ENCODE measurements at places on chromosomes 5 and 9.
A peak's percentile ranks its signal among the peaks of the same experiment; 100 is the strongest.

DNA sequence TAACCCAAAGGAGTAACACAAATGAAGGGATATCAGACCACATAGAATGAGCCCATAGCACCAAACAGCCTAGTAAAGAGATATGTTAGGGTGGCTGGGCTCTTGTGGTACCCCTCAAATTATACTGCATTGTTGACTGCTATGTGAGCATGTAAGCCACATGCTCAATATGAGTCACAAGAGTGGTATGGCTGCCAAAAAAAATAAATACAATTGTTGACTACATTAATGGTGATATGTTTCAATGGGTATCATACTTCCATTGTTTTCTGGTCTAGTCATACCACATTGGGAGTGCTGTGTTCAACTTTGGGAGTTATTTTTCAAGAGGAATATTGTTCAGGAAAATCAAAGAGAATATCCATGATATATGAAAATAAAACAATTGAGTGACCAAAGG is 162.4 kb upstream of the PIK3R1 start:
- DNase-seq: no peak

DNA sequence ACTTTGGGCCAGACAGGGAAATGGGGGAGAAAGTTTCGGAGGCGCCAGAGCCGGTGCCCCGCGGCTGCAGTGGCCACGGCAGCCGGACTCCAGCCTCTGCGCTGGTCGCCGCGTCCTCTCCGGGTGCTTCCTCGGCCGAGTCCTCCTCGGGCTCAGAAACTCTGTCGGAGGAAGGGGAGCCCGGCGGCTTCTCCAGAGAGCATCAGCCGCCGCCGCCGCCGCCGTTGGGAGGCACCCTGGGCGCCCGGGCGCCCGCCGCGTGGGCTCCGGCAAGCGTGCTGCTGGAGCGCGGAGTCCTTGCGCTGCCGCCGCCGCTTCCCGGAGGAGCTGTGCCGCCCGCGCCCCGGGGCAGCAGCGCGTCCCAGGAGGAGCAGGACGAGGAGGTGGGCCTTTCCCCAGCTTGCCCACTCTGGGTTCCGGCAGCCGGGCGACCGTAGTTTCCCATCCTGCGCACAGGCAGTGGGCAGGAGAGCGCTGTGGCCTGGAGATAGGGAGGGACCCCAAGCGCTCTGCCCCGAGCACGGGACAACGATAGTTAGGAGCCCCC is 516 bp downstream of the MAST4 start:
- DNase-seq: no peak

GRCh38 chr9:77454663-77455062 is 193.5 kb downstream of the GNA14 start:
- no peak for DNase-seq

DNA sequence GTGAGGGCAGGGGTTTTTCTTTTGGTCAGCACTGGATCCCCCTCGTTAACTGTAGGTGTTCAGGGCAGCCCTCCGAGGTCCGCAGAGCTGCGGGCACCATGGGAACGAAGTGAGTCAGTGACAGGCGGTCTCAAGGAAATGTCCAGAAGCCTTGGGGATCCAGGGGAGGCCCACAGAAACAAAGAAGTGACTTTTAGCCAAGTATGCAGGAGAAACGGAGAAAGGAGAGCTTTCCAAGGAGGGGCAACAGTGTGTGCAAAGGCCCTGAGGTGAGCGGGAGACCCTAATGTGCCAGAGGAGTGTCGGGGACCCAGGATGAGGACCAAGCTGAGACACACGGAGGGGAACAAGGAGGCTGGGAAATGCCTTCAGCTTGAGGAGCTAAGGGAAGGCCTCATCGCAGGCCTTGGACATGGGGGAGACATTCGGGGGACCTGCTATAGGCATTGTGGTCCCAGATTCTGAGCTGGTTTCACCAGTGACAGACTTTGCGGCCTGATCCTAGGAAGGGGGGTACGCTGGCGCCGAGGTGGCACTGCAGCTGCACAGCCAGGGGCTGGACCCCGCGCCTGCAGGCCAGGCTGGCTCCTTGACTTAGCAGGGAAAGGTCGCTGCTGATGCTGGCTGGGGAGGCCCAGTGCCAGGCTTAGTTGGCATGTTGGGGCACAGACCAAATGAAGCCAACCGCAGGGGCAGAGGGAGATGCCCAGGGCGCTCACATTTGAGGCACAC is 3.3 kb downstream of the LTC4S start:
- DNase-seq: no peak

DNA sequence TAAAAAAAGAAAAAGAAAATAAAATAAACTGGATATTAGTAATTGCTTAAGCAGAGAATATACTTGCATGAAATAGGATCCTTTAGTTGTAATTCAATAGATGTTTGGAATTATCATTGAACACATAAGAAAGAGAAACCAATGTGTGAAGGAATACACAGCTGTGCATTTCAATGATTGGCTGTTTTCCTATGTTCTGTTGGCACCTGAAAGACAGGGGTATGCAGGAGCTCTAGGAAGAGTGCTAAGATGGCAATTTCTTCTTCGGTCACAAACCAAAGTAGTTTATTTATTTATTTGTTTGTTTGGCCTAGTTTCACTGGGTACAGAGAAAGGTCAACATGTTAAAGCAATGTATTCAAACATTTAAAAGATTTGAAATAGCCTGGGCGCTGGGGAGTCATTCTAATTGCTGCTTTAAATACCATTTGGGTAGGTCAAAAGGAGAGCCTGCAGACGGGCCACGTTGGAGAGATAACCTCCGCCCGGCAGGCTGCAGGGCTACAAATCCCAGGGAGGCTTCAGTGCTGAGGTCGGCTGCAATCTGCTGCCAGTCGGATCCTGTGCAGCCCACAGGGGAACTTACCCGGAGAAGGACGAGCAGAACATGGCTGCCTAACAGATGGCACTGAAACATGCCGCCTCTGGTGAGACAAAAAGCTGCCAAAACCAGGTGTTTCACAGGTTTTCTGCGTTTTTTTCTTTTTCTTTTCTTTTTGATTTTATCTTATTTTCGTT is 154.2 kb upstream of the TYRP1 start:
- no peak for DNase-seq

- no peak for DNase-seq
These were observed 119.4 kb downstream of the GAS1 start for GRCh38 chr9:86827893-86828292.

- DNase-seq: no peak
These were observed 537.2 kb upstream of the TLE4 start for GRCh38 chr9:79034583-79034982.

- DNase-seq: peak; percentile 56
These were observed 19.8 kb upstream of the PTPN3 start for GRCh38 chr9:109517901-109518377.

GRCh38 chr5:36481454-36482120 is 124.8 kb upstream of the SLC1A3 start:
- no peak for DNase-seq

DNA sequence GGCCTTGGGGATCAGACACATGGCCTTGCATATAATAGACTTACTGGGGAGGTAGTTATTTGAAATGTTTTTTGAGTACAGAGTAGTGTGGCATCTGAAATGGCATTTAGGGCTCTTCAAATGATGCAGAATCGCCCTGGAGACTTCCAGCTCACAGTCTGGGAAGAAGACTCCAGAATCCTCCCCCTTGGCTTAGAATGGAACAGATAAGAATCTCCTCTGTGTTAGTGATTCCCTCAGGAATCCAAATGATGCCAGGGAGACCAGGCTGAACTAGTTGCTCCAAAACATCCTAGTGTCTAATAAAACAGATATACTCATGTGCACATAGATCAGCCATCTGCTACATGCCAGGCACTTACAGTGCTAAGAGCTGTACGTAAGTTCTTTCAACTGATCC is 38.6 kb upstream of the SMC5 start:
- DNase-seq: no peak

DNA sequence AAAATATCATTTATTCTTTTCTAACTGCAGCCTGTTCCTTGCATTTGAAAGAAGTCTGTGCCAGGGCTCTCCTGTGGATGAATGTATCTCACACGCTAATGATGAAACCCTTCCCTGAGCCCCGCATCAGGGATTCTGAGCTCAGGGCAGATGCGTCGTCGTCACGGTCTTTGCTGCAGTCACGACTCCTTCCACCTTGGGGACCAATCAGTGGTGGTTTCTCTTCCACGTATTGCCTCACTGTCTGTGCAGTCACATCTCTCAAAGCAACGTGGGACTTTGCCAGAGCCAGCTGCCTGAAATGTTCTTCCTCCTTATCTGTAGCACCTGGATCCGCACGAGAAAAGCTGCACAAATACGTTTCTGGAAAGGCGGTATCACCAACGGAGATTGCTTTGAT is 13.9 kb upstream of the UBE2QL1 start:
- no peak for DNase-seq

- DNase-seq: no peak
These were observed 113.4 kb downstream of the FBN2 start for GRCh38 chr5:128424646-128425045.

DNA sequence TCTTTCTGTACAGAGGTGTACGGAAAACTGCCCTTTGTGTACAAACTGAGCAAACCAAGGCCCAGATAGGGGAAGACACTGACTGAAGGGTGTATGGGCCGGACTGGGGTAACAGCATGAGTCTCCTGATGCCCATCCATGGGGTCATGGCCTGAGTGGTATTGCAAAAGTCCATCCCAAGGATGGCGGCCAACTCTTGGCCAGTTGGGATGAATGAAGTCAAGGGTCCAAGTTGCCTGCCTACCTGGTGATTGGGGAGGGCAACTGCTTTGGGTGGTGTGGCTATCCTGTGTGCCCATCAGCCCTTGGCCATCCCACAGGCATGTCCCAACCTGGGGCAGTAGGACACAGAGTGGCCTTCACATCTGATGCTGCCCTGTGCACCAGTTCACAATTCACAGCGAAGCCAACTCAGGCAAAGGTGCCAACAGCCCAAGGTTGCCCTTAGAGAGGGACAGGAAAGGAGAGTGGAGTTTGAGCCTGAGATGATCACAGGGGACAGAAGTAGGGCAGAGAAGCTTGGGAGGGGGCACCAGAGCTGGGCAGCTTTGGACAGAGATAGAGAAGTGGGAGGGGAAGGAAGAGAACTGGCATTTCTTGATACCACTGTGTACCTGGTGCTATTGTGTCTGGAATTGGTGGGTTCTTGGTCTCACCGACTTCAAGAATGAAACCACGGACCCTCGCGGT is 46.6 kb downstream of the COL15A1 start:
- DNase-seq: no peak

DNA sequence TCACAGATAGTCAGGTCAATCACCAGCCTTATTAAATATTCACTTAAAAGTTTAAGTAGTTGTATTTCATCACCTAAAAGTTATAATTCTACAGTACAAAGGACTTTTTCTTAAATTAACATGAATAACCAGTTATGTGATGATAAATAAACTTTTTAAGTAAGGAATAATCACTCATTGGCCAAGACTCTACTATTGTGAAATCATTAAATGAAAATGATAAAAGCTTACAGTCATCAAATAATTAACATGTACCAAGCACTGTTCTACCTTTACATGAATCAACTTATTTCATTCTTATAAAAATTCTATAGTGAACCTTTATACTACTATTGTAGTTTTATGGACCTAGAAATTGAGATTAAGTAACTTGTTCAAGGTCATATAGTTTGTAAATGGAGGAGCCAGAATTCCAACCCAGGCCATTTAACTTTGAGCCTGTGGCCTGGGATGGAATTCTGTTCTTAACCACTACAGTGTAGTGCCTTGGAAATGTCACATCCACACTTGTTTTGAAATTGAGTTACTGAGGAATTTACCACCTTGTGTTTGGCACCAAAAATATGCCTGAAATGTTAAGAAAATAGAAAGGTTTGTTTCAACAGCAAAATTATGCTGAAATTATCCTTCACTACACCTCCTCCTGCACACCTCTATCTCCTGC is 32.8 kb upstream of the MSANTD3 start:
- no peak for DNase-seq

DNA sequence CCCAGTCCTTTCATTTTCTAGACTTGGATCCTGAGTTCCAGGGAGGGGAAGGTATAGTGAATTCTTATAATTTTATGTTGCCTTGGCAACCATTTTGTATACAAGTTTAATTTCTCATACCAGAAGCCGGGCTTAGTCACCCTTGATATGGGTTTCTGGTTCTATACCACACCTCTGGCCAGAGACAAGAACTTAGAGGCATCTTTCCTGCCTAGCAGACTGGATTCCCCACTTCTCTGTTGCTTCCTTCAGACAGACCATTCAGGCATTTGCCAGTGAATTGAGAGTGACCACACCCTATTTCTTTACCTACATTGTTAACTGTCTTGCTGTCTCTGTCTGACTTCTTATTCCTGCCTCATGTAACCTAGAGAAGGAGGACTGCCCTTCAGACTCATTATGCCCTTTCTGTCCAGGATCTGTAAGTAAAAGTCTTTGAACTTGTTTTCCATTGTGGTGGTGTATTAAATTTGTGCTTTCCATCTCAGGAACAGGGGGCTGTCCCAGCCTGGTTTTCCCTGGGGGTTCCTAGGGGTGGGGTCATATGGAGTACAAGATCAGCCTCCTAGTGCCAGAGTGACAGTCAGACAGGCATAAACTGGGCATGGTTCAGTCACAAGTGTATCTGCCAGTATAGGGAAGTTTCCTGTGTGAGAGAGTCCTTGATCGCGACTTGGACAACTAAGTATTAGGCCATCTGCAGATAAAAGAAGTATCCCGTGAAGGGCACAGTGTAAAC is 27.4 kb downstream of the TNFSF8 start:
- DNase-seq: no peak

DNA sequence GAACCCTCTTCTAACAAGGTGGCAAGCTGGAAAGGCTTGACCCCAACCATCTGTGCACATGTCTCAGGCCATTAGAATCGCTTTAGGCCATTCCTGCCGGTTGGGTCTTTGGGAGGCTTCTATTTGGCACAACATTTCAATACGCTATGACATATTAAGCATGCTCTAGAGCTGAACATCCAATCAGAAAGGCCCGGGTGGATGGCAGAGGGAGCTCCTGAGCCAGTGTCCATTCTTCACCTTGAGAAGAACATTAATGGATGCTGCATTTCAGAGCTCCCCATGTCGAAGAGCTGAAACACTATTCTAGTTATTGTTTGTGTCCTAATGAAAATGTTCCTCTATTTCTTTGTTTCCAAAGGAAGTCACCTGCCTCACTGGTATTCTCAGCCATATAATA is 12.8 kb downstream of the SPATA9 start:
- DNase-seq: no peak

DNA sequence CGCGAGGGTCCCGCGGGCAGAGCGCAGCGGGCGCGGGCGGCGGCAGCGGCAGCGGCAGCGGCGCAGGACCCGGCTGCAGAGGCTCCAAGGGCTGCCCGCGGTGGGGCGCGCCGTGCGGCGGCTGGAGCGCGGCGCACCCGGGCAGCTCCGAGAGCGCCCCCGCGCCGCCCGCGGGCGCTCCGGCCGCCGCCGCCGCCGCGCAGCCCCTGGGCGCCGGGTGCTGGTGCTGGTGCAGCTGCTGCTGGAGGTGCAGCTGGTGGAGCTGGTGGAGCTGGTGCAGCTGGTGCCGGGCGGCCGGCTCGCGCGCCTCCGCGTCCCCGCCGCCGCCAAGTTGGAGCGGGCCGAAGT is 644 bp downstream of the IER5L start:
- DNase-seq: no peak

Data from lower lobe of right lung (tissue), 2 donors.